NCI-H1436 treated with DMSO at 0.1 percent for 48 hours (cell line): ENCODE measurements at places on chromosomes 5 and 9.
A peak's percentile ranks its signal among the peaks of the same experiment; 100 is the strongest.

DNA sequence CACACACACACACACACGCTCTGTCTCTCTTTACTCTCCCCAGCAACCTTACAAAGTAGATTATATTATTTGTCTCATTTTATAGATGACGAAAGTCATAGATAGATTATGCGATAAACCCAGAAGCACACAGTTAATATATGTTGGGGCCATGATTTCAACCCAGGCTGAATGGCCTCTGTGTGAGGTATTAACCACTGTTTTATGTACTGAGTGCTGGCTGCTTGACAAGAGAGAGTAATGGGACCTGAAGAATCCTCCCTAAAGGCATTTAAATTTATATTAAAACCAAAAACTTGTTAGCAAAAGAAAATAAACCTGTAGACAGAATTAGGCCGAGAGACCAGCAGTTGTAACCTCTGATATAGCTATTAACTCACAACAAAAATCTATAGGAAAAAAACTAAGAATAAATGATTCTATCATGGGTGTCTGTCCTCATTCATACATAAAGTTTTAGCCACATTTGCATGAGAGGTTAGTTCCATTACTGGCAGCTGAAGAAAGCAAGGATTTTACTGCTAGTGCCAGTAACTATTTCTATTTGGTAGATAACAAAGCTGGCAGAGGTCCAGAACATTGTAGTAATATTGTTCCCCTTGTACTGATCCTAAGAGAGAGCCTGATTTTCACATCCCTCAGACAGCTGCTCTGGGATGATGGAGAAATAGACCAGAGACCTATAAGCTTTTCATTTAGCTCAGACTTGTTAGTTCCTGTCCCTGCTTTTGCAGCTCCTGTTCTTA lies 250.9 kb downstream of the ADGRV1 start:
- no peak for DNase-seq

GRCh38 chr9:69945671-69946141 lies 97.9 kb upstream of the MAMDC2 start:
- no peak for DNase-seq

- DNase-seq: no peak
Observed at GRCh38 chr9:131810351-131811170, 70.7 kb upstream of the RAPGEF1 start.

GRCh38 chr5:116566251-116566650 lies 8.4 kb downstream of the SEMA6A start:
- DNase-seq: no peak

DNA sequence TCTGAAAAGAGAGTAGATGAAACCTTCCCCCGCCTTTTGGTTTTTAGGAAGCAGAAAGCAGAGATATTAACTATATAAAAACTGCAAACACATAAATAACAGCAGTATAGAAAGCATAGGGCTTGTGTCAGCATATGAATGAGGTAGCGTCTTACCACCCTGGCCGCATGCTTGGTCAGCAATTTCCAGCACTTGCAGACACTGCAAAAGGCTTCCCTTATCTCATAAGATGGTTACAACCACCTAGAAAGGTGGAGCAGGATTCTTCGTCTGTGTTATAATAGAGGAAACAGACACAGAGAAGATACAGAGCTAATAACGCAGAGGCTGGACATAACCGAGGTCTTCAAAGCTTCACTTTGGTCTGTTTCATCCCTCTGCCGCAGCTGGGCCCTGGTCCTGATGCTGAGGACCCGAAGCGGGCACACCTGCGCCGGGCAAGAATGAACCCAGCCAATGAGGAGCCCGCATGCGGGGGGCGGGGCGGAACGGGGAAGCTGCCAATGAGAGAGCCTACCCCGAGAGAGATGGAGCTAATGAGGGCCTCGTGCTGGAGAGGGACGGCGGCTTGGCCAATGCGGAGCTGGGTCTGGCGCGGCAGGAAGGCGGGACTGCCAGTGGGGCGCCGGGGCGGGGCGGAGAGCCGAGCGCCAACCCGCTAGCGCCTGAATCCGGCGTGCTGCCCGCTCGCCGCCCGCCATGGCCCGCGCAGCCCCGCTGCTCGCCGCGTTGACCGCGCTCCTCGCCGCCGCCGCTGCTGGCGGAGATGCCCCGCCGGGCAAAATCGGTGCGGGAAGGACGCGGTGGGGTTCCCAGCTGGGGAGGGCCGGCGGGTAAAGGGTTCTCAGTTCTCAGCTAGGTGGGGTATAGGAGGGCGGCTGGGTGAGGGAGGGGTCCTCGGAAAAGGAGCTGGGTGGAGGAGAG lies at the start of gene PCYOX1L:
Gene PCYOX1L, plus strand, starts transcription at position 677 of the 924 bp plus-strand sequence. Its CDS starts 23 bp downstream, at position 700.
- peak; percentile 92 for DNase-seq
